ENCODE measurements at places on chromosomes 2 and 18.
A peak's percentile ranks its signal among the peaks of the same experiment; 100 is the strongest.

DNA sequence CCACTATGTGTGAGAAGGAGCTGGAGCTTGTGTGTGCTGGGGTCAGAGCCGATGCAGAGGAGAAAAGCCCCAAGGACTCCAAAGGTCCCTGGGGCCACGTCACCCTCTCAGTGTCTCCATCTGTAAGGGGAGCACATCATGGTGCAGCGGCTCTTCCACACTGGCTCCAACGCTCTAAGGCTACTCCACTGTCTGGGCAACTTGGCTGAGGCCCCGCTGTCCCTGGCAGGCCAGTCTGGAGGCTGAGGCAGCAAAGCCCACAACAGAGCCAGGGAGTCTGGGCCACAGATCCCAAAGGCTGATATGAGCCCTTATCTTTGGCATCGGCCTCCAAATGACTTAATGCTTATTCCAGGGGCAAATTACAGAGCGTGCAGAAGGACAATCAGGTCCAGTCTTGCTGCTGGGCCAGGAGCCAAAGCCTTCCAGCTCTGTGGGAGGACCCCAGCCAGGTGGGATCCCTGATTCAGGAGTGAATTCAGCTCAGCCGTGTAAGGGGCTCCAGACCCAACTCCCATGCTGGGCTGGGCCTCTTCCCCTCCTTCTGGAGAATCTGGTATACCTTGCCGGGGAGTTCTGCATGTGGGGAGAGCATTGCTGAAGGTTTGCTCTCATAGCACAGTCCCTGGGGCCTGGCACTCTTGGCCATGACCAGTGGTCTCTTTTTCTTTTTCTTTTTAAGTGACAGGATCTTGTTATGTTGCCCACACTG is 1.8 kb upstream of the DUSP2 start:
- no peak for DNase-seq

GRCh38 chr2:40434731-40435271 is 17.1 kb downstream of the SLC8A1 start:
- DNase-seq: no peak

DNA sequence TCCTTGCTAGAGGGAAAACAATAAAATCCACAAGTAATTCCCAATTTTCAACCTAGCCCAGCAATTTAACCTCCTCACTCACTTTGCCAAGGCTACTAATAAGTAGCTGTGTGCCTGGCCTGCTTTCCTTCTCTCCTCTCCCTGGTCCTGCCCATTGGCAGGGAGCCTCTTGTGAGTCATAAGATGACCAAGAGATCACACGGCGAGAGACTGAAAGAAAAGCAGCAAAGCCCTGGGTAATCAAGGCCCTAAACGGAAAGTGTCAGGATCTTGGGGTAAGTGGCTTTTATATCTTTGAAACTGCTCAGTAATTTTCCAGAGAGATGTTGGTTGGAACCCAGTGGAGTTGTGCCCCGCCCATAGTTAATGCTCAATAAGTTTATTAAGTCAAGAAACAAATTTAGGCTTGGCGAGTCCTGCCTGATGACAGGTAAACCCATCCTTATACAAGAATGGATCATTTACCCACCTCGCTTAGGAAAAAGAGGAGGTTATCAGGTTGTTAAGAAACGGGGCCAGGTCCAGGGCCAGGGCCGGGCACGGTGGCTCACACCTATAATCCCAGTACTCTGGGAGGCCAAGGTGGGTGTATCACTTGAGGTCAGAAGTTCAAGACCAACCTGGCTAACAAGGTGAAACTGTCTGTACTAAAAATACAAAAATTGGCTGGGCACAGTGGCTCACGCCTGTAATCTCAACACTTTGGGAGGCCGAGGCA is 10.0 kb upstream of the ADAM17 start:
- no peak for DNase-seq

DNA sequence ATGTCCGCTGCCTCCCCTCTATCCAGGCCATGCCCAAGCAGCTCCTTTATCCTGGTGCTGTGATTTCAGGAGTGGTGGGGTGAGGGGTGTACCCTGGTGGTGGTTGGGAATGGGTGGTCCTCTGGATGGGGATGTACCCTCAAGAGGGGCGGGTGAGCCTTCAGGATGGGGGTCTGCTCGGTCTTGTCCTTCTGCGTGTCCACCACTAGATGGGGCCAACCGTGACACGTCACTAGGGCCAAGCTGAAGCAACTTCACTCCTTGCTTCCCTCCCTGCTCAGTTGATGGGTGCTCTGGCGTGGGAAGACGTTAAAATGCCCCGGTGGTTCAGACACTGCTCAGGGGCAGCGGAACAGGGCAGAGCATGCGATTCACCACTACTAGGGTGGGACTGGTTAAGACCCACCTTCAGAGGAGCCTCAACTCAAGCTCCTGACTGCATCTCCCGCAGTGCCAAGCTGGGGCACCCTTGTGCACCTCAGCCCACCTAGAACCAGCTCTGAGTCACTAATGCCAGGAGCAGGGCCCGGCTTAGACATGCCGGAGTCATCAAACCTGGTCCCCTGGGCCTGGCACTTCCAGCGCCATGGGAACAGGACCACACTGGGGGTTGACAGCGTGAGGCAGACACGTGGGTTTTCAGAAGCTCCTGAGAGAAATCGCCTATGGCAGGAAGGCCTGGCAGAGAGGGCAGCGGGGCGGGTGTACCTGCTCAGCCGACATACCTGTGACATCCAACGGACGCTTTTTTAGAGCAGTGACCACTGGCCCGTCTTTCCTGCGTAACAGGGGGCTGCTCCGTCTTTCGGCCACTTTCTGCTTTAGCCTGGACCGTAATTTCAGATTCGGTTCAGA is 256.7 kb downstream of the HDAC4 start:
- DNase-seq: no peak

DNA sequence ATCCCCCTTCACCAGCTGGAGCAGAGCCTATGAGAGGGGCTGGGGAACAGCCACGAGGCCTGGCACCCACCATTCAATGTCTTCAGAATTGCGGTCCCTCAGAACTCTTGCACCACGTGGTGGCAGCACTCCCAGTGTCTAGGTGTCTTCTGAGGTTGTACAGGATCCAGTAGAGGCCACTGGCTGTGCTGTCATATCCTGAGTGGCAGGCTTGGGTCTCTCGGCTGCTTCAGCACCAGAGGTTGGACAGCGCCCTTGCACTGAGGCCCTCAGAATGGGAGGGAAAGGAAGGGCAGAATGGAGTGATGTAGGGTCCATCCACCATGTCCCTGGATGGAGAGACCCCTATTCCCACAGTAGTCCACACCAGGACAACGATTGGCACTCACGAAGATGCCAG is 112.0 kb upstream of the TEKT4 start:
- no peak for DNase-seq

- DNase-seq: peak; percentile 59
These were observed 15.8 kb downstream of the INPP5D start for GRCh38 chr2:233075966-233076339.

GRCh38 chr18:1906421-1906820 is 664.9 kb downstream of the METTL4 start:
- DNase-seq: no peak

DNA sequence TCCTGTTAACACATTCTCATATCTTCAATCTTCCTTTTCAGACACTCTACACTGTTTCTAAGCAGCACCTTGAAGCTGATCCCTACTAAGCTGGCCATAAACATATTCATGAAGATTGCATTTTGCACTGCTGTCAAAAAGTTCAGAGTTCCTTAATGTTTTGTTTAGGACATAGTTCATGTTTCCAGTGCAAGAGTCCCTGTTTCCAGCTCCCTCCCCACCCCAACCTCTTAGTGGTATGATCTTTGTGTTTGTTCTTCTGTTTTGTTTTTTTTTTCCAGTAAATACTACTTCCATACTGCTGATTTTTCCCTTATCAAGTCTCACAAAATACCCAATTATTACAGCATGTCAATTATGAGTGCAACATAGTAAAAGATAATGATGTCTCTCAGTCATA is 4.1 kb upstream of the SLC40A1 start:
- DNase-seq: no peak

DNA sequence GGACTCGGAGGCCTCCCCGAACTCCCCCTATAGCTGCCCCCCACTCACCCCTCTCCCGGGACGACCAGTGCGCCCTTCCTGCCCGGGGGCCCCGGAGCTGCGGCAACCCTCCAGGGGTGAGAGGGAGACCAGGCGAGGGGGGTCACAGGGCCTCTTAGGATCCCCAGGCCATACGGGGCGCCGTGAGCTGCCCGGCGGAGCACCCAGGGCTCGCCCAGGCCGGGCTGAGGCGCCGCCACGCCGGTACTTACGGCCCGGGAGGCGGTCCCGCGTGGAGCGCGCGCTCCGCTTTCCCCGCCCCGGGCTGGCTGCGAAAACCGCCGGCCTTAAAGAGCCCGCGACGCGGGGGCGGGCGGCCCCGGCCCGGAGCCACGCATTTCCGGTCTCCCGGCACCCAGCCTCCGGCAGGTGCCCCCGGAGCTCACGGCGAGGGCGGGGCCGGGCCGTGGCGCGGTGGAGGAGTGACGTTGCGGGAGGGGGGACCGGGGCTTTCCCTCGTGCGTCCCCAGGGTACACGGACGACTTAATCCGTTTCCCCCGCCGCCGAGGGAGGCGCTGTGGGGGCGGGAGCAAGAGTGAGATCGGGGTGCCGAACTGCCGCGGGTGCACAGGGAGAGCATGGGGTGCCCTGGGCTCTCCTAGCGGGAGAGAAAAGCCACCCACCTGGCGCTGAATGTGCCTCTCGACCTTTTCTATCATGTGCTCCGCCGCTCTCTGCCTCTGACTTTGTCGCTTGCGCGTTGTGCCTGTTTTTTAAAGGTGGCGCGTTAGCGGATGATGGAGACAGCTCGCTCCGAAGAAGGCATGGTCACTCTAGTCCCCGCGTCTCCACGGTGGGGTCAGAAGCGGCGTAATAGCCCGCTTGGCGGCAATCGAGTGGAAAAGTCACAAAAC is at the start of gene METTL21A:
METTL21A (minus strand) TSS at position 381 of the 894 bp plus-strand sequence. CDS start 1,019 bp downstream, outside the sequence.
- peak; percentile 96 for DNase-seq

DNA sequence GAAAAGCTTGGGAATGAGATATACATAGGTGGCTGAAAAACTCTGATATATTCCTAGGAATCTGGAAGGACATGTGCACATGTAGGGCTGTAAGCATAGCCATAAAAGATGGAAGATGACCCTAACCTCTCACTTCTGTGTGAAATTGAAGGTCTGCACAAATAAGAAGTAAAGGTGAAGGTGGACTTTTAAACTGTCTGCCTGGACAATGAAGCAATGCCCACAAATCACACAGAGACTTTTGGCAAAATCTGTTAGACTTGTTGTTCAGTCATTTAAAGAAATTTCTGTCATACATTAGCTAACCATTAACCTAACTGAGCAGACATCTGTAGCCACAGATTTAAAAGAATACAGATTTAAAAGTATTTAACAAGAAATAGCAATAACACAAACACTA is 65.3 kb upstream of the CCDC178 start:
- no peak for DNase-seq

DNA sequence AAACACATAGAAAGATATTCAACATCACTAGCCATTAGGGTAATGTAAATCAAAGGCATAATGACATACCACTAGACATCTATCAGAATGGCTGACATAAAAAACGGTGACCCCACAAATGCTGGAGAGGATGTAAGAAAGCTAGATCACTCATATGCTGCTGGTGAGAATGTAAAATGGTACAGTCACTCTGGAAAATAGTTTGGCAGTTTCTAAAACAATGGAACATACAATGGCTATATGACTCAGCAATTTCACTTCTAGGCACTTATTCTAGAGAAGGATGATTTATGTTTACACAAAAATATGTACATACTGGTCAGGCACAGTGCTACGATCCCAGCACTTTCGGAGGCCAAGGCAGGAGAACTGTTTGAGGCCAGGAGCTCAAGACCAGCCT is 87.3 kb downstream of the COLEC12 start:
- DNase-seq: no peak

DNA sequence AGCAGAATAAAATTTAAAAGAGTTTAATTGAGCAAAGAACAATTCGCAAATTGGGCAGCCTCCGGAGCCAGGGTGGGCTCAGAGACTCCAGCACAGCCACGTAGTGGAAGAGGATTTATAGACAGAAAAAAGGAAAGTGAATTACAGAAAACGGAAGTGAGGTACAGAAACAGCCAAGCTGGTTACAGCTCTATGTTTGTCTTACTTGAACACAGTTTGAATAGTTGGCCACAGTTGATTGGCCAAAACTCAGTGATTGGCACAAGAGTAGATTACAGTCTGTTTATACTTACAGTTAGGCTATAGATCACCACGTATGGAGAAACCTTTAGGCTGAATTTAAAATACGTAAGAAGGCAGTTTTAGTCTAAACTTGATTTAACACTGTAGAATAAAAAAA is 78.8 kb upstream of the NEDD4L start:
- DNase-seq: no peak

DNA sequence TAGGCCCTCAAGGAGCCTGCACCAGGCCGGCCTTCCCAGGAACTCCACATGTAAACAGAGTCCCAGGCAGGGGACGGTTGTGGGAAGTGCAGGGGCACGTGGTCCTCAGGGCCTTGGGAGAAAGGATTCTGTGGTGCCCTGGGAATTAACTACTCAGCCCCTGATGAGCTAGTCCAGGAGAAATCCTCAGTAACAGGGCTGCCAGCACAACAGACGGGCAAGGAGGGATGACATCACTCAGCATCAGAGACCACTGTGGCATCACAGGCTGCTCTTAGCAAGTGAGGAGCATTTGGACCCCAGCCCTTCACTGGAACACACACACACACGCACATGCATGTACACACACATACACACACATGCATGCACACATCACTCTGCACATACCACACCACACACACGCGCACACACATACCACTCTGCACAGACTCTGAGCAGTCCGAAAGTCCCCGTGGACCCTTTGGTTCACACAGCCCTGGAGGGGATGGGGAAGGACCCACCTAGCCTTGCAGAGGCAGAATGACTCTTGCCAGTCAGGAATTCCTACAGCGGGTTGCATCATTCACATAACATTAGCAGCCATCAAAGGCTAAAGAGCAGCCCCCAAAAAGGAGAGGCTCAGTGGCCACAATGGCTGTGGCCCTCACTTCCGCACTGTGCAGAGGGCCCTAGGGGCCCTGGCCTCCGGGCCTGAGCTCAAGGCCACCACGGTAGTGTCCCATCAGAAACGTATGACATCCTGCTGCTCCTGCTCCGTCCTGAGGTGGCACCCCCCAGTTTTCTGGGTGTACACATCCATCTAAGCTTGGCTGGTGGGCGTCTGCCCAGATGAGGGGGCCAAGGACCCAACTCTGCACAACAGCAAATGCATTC is 1.9 kb upstream of the NMUR1 start:
- DNase-seq: no peak

DNA sequence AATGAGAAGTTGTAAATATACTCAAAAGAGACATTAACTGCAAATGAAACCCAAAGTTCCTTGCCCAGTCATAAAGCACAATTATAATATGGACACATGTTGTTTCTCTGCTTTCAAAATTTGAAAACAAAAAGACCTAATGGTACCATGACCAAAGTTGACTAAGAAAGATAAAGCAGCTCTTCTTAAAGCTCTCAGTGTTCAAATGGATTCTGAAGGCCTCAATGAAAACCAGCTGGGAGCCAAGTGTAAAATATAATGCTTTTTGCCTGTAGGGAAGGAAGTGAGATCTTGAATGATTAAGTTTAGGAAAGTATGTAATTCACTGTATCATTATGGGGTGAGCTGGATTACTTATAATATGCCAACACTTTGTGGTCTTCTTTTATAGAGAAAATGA is 178.6 kb downstream of the SATB2 start:
- DNase-seq: no peak

DNA sequence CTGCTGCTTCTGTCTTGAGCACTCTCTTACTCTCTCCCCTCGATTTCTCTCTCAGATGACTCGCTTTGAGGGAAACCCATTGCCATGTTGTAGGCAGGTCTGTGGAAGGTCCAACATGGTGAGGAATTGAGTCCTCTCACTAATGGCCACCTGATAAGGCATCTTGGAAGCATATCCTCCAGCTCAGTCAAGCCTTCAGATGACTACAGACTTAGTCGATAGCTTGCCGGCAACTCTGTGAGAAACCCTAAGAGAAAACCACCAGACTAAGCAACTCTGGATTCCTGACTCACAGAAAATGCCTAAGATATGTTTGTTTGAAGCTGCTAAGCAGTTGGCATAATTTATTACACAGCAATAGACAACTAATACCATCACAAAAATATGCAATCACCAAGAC is 51.2 kb downstream of the WDR75 start:
- DNase-seq: no peak
